ENCODE measurements at places on chromosomes 11 and 22.

- no peak for DNase-seq
These were observed 45.4 kb upstream of the CALCB start for GRCh38 chr11:15027956-15028355.

DNA sequence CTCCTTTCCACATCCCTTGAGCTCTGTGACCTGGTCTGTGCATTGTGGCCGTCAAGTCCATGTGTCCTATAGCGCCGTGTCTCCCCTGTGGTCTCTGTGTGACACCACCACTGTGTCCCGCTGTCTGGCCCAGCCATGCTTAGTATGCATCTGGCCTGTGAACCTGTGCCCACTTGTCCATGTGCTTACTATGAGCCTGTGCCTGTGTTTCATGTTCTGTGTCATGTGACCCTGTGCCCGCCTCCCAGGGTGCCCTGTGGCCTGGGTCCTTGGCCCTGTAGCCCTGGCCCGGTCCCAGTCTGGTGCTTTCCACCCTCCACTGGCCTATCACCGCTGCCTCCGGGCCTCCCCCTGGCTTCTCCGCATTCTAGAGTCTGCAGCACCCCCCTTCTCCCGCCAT, 80.6 kb downstream of the CCDC83 start:
- DNase-seq: no peak

DNA sequence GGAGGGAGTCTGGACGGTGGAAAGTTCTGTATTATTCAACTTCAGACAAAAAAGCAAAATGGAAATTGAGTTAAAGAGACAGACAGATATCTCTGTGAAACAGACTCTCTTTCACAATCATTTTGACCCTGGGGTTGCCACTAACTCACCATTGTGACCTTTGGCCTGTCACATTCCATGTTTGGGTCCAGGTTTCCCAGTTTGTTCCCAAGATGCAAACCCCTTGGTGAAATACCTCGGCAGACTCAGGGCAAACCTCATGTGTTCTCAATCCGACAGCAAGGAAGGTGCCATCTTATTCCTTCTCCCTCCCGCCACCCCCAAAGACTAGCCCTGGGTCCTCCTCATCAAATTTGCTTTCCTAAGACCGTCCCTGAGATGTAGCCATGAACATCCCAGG, 41.8 kb downstream of the GALNT18 start:
- no peak for DNase-seq

GRCh38 chr11:122108192-122108799, 7.7 kb downstream of the BLID start:
- DNase-seq: peak; percentile 20

GRCh38 chr11:93392867-93393266, 62.3 kb downstream of the DEUP1 start:
- DNase-seq: no peak
